ENCODE measurements at places on chromosomes 3 and 15. TPM values are rescaled to one million over a fixed set of nuclear protein-coding genes. Genes with fewer than 3 reads are reported as not detected.

Gene RSRC1
- 58.7 TPM for total RNA-seq

Gene DZIP1L
- total RNA-seq: 4.8 TPM

Gene MINAR1
- 28.7 TPM for total RNA-seq

Gene KBTBD13
- total RNA-seq: not detected

Gene TJP1
- 57.1 TPM for total RNA-seq

Gene ROBO2
- total RNA-seq: 0.97 TPM

Gene CCR8
- not detected for total RNA-seq

Gene PPIB
- total RNA-seq: 624 TPM

- no peak overlapping the region for H3K27ac ChIP-seq
- no peak for DNase-seq
- H3K27me3 ChIP-seq: no peaks in the 10 kb centered on the region
- H3K4me1 ChIP-seq: no peaks in the 10 kb centered on the region
These were observed 41.8 kb upstream of the CCNL1 start for GRCh38 chr3:157201648-157202278.

- no peaks in the 10 kb centered on the region for H3K27me3 ChIP-seq
- H3K4me1 ChIP-seq: peaks cover 8% of the 10 kb centered on the region
- peaks cover 25% of the 10 kb centered on the region for H3K36me3 ChIP-seq
These were observed 23.9 kb downstream of the SLTM start for GRCh38 chr15:58909616-58910015.

- no peak overlapping the region for H3K4me3 ChIP-seq
- H3K27ac ChIP-seq: no peak overlapping the region
- H3K4me1 ChIP-seq: no peaks in the 10 kb centered on the region
These were observed 18.1 kb upstream of the SLC7A14 start for GRCh38 chr3:170603770-170604510.

DNA sequence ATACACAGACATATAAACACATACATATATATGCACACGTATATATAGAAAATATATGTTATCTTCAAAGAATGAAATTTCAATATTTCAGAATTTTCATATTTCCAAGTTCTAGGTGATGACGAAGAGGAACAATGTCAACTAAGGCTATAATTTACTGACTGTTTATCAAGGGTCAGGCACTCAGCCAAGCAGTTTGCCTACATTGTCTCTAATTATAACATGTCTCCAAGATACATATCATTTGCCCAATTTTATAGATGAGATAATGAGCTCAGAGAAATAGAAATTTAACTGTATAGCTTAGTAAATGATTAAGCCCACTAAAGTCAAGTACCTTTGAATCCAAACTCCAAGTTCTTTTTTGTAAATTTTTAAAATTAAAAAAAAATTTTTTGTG is 99.9 kb upstream of the PLSCR4 start:
- no peaks in the 10 kb centered on the region for H3K4me1 ChIP-seq
- no peaks in the 10 kb centered on the region for H3K27me3 ChIP-seq
- H3K4me3 ChIP-seq: no peak overlapping the region
- H3K36me3 ChIP-seq: no peaks in the 10 kb centered on the region
- DNase-seq: no peak

GRCh38 chr3:29410220-29410619 is 129.3 kb downstream of the RBMS3 start:
- no peaks in the 10 kb centered on the region for H3K36me3 ChIP-seq
- no peak for DNase-seq
- no peaks in the 10 kb centered on the region for H3K27me3 ChIP-seq
- no peak overlapping the region for H3K27ac ChIP-seq

GRCh38 chr3:126557415-126557745 is 1.4 kb downstream of the C3orf22 start:
- no peaks in the 10 kb centered on the region for H3K36me3 ChIP-seq
- H3K27me3 ChIP-seq: no peaks in the 10 kb centered on the region
- H3K27ac ChIP-seq: no peak overlapping the region
- H3K4me3 ChIP-seq: no peak overlapping the region
- no peaks in the 10 kb centered on the region for H3K4me1 ChIP-seq

DNA sequence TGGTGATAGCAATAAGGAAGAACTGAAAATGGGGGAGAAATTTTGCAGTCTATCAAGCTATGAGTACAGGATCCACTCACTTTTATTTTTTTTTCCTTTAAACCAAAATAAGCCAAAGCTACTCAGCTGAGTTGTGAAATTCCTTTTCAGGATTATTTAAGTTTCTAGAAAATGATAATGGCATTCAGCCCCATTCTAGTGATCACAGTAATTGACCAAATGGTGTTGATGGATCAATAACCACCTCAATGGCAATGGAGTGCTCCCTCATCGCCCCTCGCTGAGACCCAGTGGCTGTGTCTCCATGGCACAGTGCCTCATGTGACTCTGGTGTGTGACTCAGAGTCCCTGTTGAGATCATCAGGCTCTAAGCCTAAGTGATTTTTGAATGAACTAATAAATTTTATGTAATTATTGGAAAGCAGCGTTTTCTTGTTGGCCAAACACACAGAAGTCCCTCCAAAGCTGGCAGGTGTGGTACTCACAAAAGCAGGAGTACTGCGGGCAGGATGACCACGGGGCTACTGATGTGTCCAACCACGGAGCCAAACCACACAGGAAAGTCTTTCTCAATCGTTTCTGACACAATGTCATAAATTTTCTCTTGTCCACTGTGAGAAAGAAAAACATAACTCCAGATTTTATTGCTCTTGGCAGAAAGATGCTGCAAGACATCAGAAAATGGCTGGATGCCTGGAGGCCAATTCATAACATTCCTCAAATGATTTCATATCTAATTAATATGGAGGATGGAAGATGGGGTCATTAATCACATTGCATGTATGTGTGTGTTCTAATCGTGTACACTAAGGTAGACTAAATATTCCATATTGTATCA is 14.4 kb upstream of the STARD5 start:
- peak; percentile 76 for DNase-seq
- H3K36me3 ChIP-seq: no peaks in the 10 kb centered on the region
- H3K27me3 ChIP-seq: no peaks in the 10 kb centered on the region

- H3K4me3 ChIP-seq: no peak overlapping the region
- no peak overlapping the region for H3K27ac ChIP-seq
- no peak for DNase-seq
- no peaks in the 10 kb centered on the region for H3K27me3 ChIP-seq
- H3K36me3 ChIP-seq: peaks cover 35% of the 10 kb centered on the region
- H3K4me1 ChIP-seq: no peaks in the 10 kb centered on the region
These were observed 41.8 kb downstream of the AQR start for GRCh38 chr15:34927726-34928125.

GRCh38 chr3:114502204-114502603 is 208.4 kb downstream of the TIGIT start:
- H3K4me1 ChIP-seq: peaks cover 8% of the 10 kb centered on the region
- DNase-seq: no peak
- H3K27me3 ChIP-seq: no peaks in the 10 kb centered on the region
- no peaks in the 10 kb centered on the region for H3K36me3 ChIP-seq
- H3K4me3 ChIP-seq: no peak overlapping the region

- no peak overlapping the region for H3K27ac ChIP-seq
- peaks cover 6% of the 10 kb centered on the region for H3K4me1 ChIP-seq
- no peak overlapping the region for H3K4me3 ChIP-seq
- no peak for DNase-seq
- H3K36me3 ChIP-seq: no peaks in the 10 kb centered on the region
- H3K27me3 ChIP-seq: no peaks in the 10 kb centered on the region
These were observed 63.4 kb downstream of the LRIG1 start for GRCh38 chr3:66437341-66437929.

- H3K27ac ChIP-seq: no peak overlapping the region
- no peaks in the 10 kb centered on the region for H3K36me3 ChIP-seq
- no peak for DNase-seq
- H3K4me3 ChIP-seq: no peak overlapping the region
- H3K4me1 ChIP-seq: no peaks in the 10 kb centered on the region
These were observed 216.0 kb upstream of the MCTP2 start for GRCh38 chr15:94015324-94015723.

DNA sequence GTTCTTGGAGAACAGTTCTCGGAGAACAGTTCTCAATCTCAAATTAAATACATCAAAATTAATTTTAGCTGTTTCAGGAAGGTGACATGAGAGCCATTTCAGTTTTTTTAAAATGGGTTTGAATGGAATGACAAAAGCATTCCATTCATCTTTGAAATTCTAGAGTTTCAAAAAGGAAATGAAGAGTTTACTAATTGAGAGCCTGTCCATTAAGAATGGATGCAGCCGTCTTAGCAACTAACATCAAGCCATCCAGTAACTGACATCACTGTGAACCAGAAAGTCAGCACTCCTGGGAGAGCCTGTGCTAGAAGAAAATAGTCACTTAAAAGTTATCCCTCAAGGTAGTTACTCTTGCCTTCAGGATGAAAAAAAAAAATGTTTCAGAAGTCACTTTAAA is 47.0 kb upstream of the FSTL1 start:
- no peaks in the 10 kb centered on the region for H3K27me3 ChIP-seq
- H3K4me1 ChIP-seq: peaks cover 28% of the 10 kb centered on the region
- H3K4me3 ChIP-seq: no peak overlapping the region
- no peaks in the 10 kb centered on the region for H3K36me3 ChIP-seq
- no peak for DNase-seq
- H3K27ac ChIP-seq: no peak overlapping the region

- no peaks in the 10 kb centered on the region for H3K27me3 ChIP-seq
- H3K4me1 ChIP-seq: peaks cover 17% of the 10 kb centered on the region
- no peak overlapping the region for H3K4me3 ChIP-seq
- no peaks in the 10 kb centered on the region for H3K36me3 ChIP-seq
- no peak for DNase-seq
These were observed 107.3 kb upstream of the STT3B start for GRCh38 chr3:31425401-31425800.

DNA sequence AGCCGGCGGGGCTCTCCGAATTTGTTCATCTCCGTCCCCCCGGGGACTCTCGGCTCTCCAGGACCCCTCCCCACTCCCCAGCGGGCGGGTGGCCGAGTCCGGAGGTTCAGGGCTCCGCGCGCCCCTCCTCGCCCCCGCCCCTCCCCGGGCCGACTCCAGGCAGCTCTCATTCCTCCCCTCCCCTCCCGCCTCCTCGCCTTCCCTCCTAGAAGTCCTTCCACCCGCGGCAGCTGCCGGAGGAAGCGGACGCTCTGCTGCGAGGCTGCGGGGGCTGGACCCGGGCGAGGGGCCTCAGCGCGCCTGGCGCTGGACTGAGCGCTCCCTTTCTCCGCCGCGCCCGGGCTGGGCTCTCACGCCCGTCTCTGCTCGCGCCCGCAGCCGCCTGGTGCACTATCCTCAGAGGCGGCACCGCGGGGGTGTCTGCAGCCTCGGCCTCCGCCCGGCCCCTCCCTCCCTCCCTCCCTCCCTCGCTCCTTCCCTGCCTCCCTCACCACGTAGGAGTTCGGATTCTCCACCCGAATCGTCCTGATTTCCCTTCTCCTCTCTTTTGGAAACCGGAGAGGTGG is at the start of gene ROBO2:
Gene ROBO2 (plus strand): TSS at position 494 of the 566 bp plus-strand sequence. CDS start 687 bp downstream, outside the sequence.
- H3K36me3 ChIP-seq: no peaks in the 10 kb centered on the region
- DNase-seq: no peak
- H3K27ac ChIP-seq: peak within 1 kb of the TSS; percentile 19
- no peaks in the 10 kb centered on the region for H3K4me1 ChIP-seq
- no peak within 1 kb of the TSS for H3K4me3 ChIP-seq

GRCh38 chr3:117660941-117661817 is 951.6 kb downstream of the TUSC7 start:
- no peaks in the 10 kb centered on the region for H3K36me3 ChIP-seq
- H3K27ac ChIP-seq: no peak overlapping the region
- H3K27me3 ChIP-seq: no peaks in the 10 kb centered on the region
- DNase-seq: no peak

- no peak for DNase-seq
- no peak overlapping the region for H3K27ac ChIP-seq
- H3K27me3 ChIP-seq: no peaks in the 10 kb centered on the region
- H3K36me3 ChIP-seq: no peaks in the 10 kb centered on the region
- no peak overlapping the region for H3K4me3 ChIP-seq
- H3K4me1 ChIP-seq: no peaks in the 10 kb centered on the region
These were observed 705.6 kb upstream of the GBE1 start for GRCh38 chr3:82467051-82467450.

GRCh38 chr3:185797108-185797881 is 27.5 kb downstream of the IGF2BP2 start:
- no peak overlapping the region for H3K4me3 ChIP-seq
- H3K27ac ChIP-seq: no peak overlapping the region
- no peaks in the 10 kb centered on the region for H3K36me3 ChIP-seq
- H3K27me3 ChIP-seq: no peaks in the 10 kb centered on the region
- no peak for DNase-seq
- no peaks in the 10 kb centered on the region for H3K4me1 ChIP-seq

DNA sequence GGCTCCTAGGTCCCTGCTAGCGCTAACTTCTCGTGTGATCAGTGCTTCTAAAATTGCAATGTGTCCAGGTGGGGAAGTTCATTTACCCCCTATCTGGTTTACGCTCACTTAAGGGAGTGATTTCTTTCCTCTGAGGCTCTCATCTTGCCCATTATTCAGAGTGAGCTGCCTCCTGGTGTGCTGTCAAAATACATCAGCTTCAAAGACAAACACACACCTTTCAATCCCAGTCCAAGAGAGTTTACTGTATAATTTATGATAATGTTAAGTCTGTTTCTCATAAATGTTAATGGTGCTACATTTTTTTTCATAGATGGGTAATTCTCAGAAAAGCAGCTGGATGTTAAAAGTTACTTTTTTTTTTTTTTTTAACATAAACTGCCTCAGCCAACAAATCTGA is 112.3 kb downstream of the RORA start:
- no peaks in the 10 kb centered on the region for H3K36me3 ChIP-seq
- no peaks in the 10 kb centered on the region for H3K27me3 ChIP-seq
- DNase-seq: no peak
- H3K27ac ChIP-seq: no peak overlapping the region
- H3K4me1 ChIP-seq: peaks cover 5% of the 10 kb centered on the region

DNA sequence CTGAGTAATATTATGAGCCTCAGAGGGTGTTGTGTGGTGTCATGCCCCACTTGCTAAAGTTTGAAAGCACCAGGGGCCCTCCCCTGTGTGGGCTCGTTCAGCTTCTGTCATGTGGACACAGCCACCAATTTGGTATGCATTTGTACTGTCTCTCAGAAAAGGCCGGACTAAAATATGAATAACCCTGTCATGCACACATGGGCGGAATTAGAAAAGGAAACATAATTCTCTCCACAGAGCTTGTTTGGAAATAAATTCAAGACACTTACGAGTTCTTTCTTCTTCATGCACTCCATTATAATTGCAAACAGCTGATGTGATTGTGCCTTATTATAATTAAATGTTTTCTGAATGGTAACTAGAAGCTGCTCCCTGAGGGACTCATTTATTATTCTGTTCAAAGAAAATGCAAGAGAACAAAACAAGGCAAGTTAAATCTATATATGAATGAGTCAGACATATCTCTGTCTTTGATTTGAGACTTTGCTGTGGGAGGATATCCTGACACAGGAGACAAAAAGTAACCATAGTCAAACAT is 39.1 kb downstream of the TRPM1 start:
- no peaks in the 10 kb centered on the region for H3K4me1 ChIP-seq
- H3K27ac ChIP-seq: no peak overlapping the region
- H3K27me3 ChIP-seq: no peaks in the 10 kb centered on the region
- no peak overlapping the region for H3K4me3 ChIP-seq

GRCh38 chr3:106058475-106058874 is 189.7 kb upstream of the CBLB start:
- H3K27ac ChIP-seq: no peak overlapping the region
- no peak for DNase-seq
- no peak overlapping the region for H3K4me3 ChIP-seq
- no peaks in the 10 kb centered on the region for H3K36me3 ChIP-seq
- H3K27me3 ChIP-seq: no peaks in the 10 kb centered on the region
- no peaks in the 10 kb centered on the region for H3K4me1 ChIP-seq
